ENCODE measurements at places on chromosomes 7 and 10. TPM values are rescaled to one million over a fixed set of nuclear protein-coding genes. Genes with fewer than 3 reads are reported as not detected.

GLRX3 gene
- 39.3 TPM for total RNA-seq

ZNF722 gene
- not detected for total RNA-seq

TRIM73 gene
- 30.5 TPM for total RNA-seq

INPP5F gene
- total RNA-seq = 10.9 TPM

TDRD1 gene
- 0.39 TPM for total RNA-seq

HERPUD2 gene
- 67.3 TPM for total RNA-seq

MNX1 gene
- total RNA-seq = not detected

CLRN3 gene
- total RNA-seq = not detected

MBLAC1 gene
- total RNA-seq = 6.4 TPM

TMEM236 gene
- total RNA-seq = 0.17 TPM

TAS2R39 gene
- not detected for total RNA-seq

ENTPD1 gene
- 1.9 TPM for total RNA-seq

All from CD4-positive, alpha-beta memory T cell (primary cell).